ENCODE measurements at places on chromosomes 2 and 18.

DNA sequence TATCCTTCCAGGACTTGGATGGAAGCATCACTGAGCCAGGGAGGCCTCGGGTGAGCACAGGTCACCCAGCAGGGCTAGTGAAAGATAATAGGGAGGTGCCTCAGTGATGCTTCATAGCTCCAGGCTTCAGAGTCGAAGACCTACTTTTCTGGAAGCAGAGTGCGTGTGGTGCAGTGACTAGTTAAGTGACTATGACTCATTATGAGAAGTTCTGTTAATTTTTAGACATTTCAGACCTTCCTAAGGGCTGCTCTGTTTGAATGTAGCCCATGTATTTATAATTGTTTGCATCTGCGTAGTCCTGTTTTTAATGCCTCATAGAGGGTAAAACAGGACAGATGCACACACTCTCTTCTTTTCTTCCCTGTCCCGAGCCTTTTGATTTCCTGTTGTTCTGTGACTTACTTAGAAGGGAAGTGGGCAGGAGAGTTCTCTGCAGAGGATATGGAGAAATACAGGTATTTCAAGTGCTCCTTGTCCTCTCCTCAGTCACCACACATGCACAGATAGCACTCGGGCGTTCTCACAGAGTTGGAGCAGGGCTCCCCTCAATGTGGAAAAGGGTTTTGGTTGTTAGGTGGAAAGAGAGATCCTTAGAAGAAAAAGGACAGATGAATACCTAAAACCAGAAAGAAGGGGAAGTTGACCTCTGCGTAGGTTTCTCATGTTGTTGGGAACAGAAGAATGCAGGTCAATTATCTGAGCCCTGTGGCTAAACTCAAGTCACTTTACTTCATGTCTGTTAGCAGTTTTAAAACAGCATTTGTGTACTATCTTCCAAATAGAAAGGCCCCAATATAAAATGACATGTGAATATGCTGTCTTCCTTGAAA lies 34.7 kb downstream of the RALB start:
- peak; percentile 91 for DNase-seq

DNA sequence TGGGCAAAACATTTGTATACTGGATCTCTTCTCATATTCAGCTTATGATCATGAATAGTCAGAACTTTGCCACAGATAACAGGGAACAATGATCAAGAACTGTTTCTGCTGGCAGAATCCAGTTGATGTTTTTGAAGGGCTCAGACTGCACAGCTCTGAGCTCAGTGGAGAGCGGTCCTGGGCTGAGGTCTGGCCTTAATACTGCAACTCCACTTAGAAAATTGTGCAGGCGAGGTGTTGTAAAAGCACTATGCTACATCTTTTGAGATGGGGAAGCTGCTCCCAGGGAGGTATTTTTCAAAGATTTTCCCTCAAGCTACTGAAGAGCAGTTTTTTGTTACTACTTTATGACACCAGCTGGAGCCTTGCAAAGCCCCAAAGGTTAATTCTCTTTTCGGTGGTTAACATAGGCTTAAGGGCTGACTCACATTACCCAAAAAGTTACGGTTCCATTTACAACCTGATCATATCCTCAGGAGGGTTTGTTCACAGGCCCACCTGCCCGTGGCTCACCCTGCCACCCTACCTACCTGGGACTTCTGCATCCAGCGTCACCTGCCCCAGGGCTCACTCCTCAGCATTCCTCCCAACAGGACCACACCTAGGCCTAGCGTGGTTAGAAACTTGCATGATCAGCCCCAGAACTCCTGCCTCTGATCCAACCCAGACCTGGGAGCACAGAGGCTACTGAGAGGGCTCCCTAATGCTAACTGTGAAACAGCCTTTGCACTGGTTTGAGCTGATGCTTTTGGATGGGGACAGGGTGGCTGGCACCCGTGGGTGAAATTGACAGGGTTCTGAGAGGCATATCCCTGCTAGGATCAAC lies 114.4 kb downstream of the NCK2 start:
- DNase-seq = peak; percentile 57

- peak; percentile 33 for DNase-seq
Observed at GRCh38 chr2:60483401-60483800, 70.1 kb downstream of the BCL11A start.

DNA sequence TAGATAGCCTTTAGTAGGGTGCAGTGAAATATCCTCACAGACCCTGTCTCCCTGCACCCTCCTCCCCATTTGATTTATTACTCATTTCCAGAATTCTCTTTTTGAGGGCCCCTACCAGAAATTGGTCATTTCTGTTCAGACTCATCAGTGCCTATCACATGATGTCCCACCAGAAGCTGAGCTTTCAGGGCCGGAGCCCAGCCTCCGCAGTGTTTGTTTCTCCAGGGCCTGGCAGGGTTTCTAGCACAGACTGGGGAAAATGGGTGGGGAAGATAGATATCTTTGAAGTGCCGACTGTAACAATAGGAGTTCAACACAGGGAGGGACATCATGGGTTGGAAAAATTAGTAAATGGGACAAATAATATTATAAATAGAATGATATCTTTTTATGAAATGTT lies 208.0 kb downstream of the PTGR3 start:
- no peak for DNase-seq

GRCh38 chr2:15823459-15824396 lies 116.6 kb upstream of the MYCN start:
- no peak for DNase-seq

DNA sequence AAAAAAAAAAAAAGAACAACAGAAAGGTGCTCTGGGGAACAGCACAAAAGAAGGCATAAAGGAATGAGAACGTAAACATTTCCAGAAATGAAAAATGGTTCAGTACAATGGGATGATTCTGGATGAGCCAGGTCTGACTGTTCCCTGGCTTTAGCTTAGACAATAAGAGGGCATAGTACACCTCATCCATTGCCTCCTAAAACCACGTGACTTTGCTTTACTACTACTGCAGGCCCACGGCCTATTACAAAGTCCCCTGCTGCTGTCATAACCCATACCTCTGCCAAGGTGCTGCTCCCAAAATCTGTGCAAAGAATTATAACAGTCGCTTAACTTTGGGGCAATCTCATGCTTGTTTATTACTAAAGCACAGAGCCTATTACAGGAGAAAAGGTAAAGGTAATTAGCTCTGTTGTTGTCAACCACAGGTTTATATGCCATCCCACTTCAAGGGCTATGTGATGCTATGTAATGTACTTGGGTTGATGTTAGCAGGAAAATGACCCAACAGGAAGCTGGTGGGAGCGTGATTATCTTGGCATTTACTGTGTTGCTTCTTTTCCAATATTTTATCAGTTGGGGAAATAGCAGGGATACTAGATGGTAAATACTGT lies 26.8 kb downstream of the STK17B start:
- DNase-seq = no peak

GRCh38 chr2:27765621-27766286 lies 5.8 kb upstream of the MRPL33 start:
- no peak for DNase-seq

DNA sequence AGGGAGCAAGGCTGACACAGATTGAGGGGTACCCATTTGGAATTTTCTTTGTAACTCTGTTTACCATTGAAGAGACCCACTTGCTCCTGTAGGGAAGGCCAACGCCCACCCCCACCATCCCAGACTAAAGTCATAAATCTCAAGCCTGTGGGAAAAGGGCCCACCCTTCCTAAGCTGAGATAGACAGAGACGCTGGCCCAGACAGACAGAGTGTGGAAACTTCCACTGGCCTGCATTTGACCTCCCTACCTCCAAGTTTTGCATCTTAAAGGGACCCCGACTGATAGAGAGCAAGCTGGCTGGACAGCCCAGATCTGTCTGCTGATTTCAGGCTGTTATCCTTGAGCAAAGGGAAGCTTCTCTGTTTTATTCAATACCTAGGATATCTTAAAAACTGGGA lies 48.2 kb upstream of the SLC14A2 start:
- no peak for DNase-seq

- peak; percentile 29 for DNase-seq
Observed at GRCh38 chr18:6782861-6783260, 53.3 kb downstream of the ARHGAP28 start.

DNA sequence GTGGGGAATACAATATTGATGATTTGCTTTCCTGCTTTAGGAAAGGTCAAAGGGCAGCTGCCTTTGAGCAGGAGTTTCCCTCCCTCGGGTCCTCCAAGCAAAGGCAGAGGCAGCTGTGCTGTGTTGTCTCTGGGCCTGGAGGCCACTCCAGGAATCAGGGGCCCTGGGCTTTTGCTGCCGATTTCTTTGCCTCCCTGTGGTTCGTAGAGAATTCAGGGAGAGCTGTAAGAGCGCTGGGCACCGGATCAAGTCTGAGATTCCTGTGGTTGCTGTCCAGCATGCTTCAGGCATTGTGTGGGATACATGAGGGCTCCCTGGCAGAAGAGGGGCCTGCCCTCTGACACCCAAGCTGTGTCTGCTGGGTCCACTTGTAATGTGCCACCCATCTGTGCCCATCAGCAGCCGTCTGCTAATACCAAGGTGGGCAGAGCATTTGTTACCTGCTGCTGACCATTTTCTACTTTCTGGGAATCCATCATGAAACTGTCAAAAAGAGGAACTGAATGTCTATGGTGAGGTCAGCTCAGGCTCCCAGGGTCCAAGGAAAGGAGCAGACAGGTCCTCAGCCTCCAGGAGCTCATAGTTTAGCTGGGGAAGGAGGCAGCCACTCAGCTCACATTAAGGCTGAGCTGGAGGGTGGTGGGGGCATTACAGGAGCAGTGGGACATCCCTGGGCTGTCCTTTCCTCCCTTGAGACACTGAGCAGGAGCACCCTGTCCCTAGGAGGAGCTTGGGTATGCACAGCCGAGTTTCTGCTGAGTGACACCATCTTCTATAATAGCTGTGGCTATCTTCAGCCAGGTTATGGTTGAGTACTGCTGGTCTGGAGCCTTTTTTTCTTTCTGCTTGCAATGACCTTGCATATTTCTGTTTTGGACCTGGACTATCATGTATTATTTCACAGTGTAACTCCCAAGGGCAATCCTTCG lies 68.5 kb downstream of the CTIF start:
- DNase-seq = no peak

GRCh38 chr2:11750917-11751316 lies 4.5 kb downstream of the LPIN1 start:
- DNase-seq = peak; percentile 58

Data from epithelial cell of esophagus (primary cell).